ENCODE measurements at places on chromosomes 7 and 10.
A peak's percentile ranks its signal among the peaks of the same experiment; 100 is the strongest.

DNA sequence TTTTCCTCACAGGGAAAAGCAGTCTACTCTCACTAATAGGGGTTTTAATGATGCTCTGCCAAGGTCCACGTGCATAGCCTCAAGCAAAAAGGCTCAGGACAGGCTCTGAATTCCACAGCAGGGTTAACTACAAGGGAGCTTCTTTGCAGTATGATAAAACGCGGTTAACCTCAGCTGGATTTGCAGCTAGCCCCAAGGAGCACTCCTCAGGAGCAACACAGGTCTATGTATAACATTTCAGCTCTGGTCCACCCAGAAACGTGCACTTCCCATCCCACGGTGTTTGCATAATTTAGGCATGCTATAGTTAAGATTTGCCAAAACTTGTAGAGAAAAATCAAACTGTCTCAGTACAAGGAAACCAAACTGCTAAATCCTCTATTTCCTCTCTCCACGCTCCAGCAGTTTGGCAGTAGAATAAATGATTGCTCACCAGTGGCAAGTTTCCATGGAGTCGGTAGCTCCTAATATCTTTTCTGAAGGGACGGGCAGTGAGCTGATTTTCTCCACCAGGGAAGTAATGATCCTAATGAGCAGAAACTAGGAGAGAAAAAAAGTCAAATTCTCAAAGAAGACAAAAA is 13.1 kb upstream of the ASB4 start:
- DNase-seq: peak; percentile 70

DNA sequence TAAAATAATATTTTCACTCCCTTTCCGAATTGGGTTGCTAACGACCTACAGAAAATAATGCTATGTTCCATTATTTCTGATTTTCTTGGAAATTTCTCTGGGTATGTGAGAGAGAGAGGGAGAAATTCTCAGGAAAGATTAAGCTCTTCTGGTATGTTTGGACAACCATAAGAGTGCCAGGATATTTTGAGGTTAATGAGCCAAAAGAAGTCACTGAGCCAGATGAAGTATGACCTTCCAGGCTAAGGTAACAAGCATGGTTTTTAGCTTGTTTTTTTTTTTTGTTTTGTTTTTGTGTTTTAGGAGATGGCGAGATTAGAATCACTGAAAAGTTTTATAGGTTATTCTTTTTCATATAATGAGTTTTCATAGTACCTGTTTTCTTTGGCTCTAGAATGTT is 171.0 kb upstream of the FOXP2 start:
- no peak for DNase-seq

- no peak for DNase-seq
Measured at GRCh38 chr10:91787810-91788209, 10.4 kb upstream of the TNKS2 start.

- DNase-seq: no peak
Measured at GRCh38 chr7:34751725-34752643, 94.0 kb downstream of the NPSR1 start.

GRCh38 chr7:105594034-105594433 is 12.7 kb upstream of the EFCAB10 start:
- peak; percentile 30 for DNase-seq

- peak; percentile 56 for DNase-seq
Measured at GRCh38 chr7:15463801-15464666, 97.8 kb downstream of the AGMO start.

- DNase-seq: no peak
Measured at GRCh38 chr7:140028311-140028710, 34.4 kb downstream of the PARP12 start.

DNA sequence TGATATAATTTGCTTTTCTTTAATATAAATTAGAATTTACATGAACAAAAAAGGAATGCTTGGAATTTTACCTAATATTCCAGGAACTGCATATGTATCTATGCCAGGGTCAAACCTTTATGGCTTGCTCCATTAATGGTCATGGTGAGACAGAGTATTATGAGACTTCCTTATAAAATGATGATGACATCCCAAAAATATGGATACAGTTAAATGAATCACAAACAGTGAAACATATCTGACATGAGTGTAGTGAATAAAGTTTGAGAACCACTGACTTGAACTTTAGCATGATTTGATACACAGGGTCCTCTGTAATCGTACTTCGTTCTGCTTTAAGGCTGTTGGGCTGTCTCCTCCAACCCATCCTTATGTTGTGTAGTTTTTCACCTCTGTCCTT is 51.8 kb downstream of the MARCHF5 start:
- peak; percentile 52 for DNase-seq

DNA sequence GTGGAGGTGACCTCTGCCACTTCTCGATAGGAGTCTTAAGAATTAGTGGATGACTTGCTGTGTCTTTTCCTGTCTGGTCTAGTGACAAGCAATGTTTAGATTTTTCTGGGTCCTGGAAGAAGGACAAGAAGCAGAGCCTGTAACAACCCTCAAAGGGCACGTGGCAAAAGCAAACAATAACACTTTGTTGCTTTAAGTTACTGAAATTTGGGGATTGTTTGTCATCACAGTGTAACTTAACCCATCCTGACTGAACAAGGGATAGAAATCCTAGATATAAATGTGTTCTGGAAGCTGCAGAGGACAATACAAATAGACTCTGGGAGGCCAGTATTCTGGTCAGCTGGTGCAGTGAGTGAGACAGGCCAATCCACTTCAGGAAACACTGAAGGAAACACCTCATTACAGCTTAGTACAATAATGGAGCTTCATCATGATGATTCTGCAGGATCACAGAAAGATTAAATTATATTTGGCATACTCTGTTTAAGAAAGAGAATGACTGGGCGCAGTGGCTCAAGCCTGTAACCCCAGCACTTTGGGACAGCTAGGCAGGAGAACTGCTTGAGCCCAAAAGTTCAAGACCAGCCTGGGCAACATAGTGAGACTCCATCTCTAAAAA is 23.3 kb downstream of the ENKUR start:
- no peak for DNase-seq

GRCh38 chr10:6423413-6424170 is 156.5 kb downstream of the PRKCQ start:
- DNase-seq: no peak

DNA sequence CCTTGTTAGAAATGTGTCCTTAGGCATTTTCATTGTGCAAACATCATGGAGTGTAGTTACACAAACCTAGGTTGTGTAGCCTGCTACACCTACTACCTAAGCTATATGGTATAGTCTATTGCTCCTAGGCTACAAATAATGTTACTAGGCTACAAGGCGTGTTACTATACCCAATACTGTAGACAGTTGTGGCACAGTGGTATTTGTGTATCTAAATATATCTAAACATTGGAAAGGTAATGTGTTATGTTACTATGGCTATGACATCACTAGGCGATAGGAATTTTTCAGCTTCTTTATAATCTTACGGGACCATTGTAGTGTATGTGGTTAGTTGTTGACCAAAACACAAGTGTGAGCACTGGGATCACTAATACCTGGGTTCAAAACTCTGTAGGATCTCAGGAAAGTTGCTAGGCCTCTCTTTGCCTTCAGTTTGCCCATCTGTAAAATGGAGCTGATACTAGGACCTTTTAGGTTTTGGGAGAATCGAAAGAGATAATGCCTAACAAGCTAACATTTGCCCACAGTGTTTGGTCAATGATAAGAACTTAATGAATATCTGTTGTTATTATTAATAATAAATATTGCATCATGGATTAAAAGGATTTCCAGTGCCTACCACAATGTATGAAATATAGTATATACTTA is 2.7 kb downstream of the BICC1 start:
- DNase-seq: peak; percentile 13

Measured in GM23248 (cell line).